ENCODE measurements at places on chromosomes 13 and 19.
A peak's percentile ranks its signal among the peaks of the same experiment; 100 is the strongest.

- no peak for DNase-seq
These were observed 36.8 kb downstream of the ACTN4 start for GRCh38 chr19:38684078-38684861.

- DNase-seq, result peak; percentile 2
These were observed 58.4 kb downstream of the SPRYD7 start for GRCh38 chr13:49877629-49878218.

GRCh38 chr19:8302357-8302691, 5.8 kb downstream of the CD320 start:
- DNase-seq, result no peak

- DNase-seq, result no peak
These were observed 1.2 kb downstream of the PSPC1 start for GRCh38 chr13:19781526-19781925.

DNA sequence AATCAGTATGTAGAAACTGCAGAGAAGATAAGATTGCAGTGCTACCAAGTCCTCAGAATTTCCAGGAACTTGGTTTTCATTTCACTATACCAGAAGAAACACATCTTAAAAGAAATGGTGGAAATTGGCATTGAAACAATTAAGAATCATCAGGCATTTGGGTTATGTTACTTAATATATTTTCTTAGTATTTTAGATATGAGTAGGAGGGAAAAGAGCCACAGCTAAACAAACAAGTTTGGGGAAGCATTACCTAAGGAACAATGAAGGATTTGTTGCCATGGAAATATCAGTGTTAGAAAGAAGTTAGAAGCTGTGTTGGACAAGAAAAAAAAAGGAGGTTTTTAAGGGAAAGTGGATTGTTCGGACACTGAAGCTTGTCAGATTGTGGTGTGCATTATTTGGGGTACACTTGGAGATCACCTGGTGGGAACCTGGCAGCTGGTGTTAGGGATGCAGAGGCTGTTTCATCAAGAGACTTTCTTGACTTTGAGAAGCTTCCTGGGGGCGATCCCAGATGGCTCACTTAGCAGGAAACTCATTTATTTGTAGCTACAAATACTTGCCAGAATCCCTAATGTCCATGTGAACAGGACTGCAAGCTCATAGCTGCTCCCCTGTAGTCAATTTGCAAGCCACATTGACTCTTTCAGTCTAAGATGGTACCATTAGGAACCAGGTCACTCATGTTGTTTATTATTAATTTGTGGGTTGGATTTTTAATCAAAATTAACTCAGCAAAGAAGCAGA, 246.7 kb downstream of the RFC3 start:
- no peak for DNase-seq

GRCh38 chr13:93577105-93577504, 350.5 kb downstream of the GPC6 start:
- no peak for DNase-seq

DNA sequence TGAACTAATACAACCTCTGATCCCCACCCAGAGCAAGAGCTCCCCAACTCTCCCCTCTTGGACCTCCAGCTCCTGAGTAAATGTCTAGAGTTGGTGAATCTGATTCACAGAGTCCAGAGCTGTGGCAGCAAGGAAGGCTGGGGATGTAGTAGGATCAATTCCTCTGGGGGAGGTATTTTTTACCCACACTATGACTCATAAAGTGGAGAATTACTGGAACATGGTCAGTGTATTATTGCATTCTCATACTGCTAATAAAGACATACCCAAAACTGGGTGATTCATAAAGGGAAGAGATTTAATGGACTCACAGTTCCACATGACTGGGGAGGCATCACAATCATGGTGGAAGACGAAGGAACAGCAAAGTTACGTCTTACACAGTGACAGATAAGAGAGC, 496.7 kb downstream of the EFNB2 start:
- DNase-seq, result no peak

DNA sequence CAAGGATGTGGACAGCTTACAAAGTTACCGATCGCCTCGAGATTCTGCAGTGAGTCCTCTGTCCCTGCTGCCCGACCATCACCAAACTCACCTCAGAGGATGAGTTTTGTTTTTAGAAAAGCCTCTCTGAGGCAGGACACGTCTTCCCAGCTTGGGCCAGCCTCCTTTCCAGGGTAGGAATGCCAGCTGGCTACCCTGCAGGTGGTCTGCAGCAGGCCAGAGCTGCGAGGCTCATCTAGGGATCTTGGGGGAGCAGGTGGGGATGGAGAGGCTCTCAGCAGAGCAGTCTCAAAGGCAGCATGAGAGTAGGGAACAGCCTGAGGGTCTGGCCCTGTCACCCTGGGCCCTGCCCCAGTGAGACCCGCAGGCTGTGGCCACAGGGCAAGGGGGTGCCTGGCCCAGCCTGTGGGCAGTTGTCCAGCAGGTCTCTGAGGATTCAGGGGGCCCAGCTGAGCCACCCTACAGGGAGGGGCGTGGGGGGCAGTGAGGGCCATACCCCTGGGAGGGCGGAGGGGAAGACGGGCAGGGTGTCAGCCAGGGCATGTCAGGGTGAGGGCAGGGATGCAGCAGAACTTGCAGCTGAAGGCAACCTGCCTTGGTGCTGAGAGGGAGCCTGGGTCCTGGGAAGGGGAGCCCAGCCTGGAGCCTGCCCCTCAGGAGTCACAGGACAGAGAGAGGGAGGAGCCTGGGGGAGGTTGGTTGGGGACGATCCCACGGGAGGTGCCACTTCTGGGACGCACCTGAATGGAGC, 57.3 kb upstream of the TPM4 start:
- no peak for DNase-seq

DNA sequence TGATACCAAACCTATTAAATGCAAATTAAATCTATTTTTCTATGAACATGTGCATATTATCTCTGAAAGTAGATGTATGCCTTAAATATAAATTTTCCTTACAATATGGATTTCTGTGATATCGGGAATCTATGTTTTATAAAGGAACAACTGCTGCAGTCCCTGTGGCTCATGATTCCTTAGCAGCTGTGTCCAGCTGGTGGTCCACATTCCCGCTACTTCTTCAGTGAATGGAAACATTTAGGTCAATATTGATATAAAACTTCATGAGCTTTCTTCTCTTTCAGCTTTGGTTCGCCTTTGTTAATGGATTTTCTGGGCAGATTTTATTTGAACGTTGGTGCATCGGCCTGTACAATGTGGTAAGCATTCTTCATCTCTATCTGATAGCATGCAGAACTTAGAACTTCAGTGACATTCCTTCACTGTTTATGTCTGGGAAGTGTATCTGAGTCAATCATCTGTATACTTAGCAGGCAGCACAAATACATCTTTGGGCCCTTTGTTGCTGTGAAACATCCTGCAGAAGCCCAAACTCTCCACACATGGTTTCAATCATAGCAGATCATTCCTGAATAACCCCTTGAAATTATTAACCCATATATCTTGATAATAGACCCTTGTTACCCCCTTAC, 223.9 kb downstream of the SHISA2 start:
- no peak for DNase-seq

- DNase-seq, result no peak
These were observed 344.4 kb upstream of the PCDH9 start for GRCh38 chr13:67574320-67575233.

DNA sequence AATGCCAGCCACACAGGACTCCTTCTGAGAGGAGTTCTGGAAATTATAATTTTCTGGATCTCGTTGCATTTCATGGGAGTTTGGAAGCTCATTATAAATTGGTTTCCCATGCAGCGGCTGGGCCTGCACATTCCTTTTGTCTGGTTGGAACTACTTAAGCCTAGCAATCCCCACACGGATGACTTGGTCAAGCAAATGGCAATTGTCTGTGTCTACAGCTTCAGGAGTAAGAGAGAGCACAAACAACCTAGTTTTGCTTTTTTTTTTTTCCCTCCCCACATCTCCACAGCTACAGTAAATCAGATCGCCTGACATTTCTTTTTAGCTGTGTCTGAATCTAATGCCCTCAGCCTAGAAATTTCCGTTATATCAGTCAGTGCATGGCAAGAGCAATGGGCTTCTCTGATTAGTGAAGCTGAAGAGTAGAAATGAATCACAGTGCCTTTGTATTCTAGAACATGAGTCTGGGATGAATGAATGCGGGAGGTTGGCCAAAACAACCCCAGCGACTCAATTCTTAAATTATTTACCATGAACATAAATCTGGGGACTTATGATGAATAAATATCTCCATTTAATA, 15.1 kb downstream of the PCDH8 start:
- no peak for DNase-seq

DNA sequence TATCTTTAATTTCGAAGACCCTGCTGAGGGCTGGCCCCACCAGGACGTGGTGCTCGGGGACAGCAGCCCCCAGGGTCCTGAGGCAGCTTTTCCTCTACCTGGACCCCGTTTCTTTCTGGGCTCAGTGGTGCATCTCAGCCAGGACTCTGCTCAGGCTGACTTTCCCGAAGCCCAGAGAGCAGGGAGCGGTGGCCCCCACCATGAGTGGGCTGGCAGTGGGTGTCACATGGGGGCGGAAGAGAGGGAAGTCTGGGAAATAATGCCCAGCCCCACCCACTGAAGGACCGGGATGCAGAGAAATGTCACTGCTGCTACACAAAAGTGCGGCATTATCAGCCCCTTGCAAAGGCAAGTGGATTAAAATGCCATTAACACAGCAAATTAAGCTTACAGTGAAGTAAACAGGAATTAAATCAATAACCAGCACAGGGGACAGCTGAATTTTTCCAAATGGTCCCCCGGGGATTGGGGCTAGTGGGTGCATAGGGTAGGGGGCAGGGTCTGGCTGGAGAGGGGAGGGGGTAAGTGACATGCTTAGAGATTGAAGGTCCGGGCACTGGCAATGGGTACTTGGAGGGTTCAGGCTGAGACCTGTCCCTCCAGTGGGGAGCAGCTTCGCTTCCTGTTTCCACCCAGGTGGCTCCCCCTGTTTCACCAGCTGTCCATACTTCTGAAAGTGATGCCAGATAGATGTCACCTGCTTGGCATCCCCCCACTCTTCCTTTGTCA, 177.3 kb downstream of the URI1 start:
- no peak for DNase-seq

Measured in NT2/D1 (cell line).